ENCODE measurements at places on chromosomes 7 and 10. TPM values are rescaled to one million over a fixed set of nuclear protein-coding genes. Genes with fewer than 3 reads are reported as not detected.

Gene AMPH
- not detected for total RNA-seq

Gene PRKG1
- total RNA-seq, result not detected

Gene KLHDC10
- 25.7 TPM for total RNA-seq

Gene ZNF746
- total RNA-seq, result 30.4 TPM

Gene ZKSCAN5
- 10.9 TPM for total RNA-seq

Gene STEAP4
- total RNA-seq, result not detected

Gene EPHB4
- total RNA-seq, result 3.3 TPM

Gene ENTPD1
- 108 TPM for total RNA-seq

Gene RASSF4
- 2.6 TPM for total RNA-seq

Gene FAM13C
- total RNA-seq, result not detected

Gene C1QL3
- not detected for total RNA-seq

Gene CACNB2
- total RNA-seq, result not detected

Gene CCZ1
- total RNA-seq, result 74.1 TPM

Gene SRRM3
- total RNA-seq, result not detected

Gene FAM25A
- not detected for total RNA-seq

Gene FBXW4
- total RNA-seq, result 97.2 TPM

Gene SPDYE2
- total RNA-seq, result 0.47 TPM

Gene NME8
- total RNA-seq, result not detected

Gene TSPAN12
- total RNA-seq, result not detected

Gene PNLIPRP3
- not detected for total RNA-seq

Gene LIPF
- not detected for total RNA-seq

Gene UROS
- total RNA-seq, result 30.8 TPM

Gene INSYN2A
- not detected for total RNA-seq

Gene ADAM12
- 0.22 TPM for total RNA-seq

Gene NPFFR1
- total RNA-seq, result not detected

Gene NUPR2
- not detected for total RNA-seq

Gene ZNF25
- 6.4 TPM for total RNA-seq

Gene CNOT4
- 52.1 TPM for total RNA-seq

Gene MBL2
- not detected for total RNA-seq

Measured in B cell (primary cell).